ENCODE measurements at places on chromosomes 2 and 18. TPM values are rescaled to one million over a fixed set of nuclear protein-coding genes. Genes with fewer than 3 reads are reported as not detected.
A peak's percentile ranks its signal among the peaks of the same experiment; 100 is the strongest.

GALR1 gene
- total RNA-seq, result not detected

CAD gene
- total RNA-seq, result 23.4 TPM

GRCh38 chr2:22893761-22894517, 491.0 kb upstream of the KLHL29 start:
- DNase-seq, result no peak

- DNase-seq, result no peak
These were observed 467.4 kb downstream of the SOX11 start for GRCh38 chr2:6159606-6160005.

GRCh38 chr18:37425222-37425621, 140.4 kb downstream of the CELF4 start:
- DNase-seq, result no peak

GRCh38 chr2:211513446-211513845, 957.0 kb downstream of the CPS1 start:
- DNase-seq, result no peak

DNA sequence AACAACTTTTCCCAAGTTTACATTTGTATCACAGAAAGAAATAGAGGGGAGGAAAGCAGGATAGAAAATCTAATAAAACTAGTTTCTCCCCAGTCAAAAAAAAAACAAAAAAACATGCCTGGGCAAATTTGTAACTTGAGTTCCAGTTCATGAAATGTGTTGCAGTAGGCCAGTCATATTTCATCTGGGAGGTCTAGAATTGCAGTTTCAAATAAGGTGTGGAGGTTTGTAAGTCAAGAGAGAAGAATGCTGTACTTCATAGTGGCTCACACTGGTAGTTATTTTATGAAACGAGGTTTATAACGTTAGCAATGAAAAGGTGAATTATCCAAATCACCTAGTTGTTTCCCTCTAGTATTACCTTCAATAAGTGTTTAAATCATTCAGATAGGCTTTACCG, 1313.9 kb upstream of the SLC39A10 start:
- DNase-seq, result no peak

DNA sequence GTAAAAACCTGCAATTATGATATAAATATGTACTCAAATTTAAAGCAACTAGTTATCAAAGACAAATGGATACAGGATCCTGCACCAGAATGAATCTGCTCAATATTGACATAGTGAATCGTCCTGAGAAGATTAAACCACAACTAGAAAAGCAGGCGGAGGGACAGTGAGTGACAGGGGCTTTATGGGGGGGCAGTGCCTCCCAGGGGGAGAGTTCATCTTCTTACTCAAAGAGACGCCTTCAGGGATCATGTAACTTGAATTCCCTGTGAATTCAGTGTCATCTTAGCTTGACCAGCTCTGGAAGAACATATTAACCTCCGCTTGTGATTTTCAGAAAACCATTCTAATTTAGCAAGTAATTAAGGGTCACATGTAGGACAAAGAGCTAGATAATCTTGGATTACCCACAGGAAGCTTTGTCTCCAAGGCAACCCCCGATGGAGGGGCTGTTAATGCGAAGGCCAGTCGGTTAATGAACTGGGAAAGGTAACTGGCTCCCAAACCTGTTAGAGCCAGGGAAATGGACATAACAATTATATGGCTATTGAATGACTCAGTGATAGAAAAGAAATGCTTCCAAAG, 17.4 kb upstream of the LMAN1 start:
- DNase-seq, result no peak

ELOA2 gene
- not detected for total RNA-seq

ABHD1 gene
- total RNA-seq, result 0.38 TPM

LRRC30 gene
- total RNA-seq, result not detected

GKN1 gene
- not detected for total RNA-seq

PLEK gene
- total RNA-seq, result 137 TPM

DNA sequence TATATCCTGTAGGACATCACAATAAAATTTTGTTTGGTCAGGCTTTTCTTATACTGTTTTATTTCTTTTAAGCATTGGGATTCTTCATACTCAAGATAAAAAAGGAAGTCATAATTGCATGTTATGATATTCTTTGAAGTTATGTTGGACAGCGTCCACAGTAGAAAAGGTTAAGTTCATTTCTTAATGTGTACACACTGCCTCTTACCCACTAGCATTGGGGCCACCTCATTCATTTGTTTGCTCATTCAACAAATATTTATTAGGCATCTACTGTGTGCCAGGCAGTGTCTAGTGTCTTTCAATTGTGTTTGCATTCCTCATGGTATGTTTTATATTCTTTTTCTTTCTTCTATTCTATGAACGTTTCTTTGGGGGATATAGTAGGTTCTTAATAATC, 70.2 kb downstream of the PTPRM start:
- DNase-seq, result no peak

- DNase-seq, result no peak
These were observed 138.4 kb downstream of the ZNF516 start for GRCh38 chr18:76356666-76357065.

DNA sequence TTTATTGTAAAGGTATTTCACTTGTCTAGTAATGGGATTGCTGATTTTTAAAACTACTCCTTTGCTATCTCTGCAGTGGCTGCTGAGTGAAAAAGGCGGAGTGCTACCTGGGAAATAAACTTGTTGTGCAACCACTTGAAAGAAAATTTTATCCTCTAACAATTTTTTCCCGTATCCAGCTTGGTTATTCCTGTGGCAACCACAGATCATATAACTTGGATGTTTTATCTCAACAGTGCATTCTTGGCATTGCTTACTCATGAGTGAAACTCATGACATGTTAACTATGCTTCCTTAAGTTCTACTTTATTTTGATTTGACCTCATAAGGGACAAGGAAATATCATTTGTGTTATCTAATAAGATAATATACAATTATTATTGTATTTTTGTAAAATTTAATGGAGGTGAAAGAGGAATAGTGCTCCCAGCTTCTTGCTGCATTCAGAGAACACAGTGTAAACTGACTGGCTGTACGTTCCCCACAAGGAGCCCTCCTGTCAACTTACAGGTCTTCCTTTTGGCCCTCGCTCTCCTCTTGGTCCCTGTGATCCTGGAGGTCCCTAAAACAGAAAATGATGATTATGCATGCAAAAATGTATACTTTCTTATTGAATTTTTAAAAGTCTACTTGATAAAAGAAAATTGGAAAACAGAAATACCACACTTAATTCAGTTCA, 82.7 kb downstream of the COL5A2 start:
- no peak for DNase-seq

GRCh38 chr2:112772911-112773475, 8.6 kb upstream of the CKAP2L start:
- DNase-seq, result no peak

GRCh38 chr2:15734674-15735483, 143.2 kb downstream of the DDX1 start:
- no peak for DNase-seq

- no peak for DNase-seq
These were observed 30.7 kb upstream of the ERCC3 start for GRCh38 chr2:127324635-127325034.

C18orf54 gene
- 3.6 TPM for total RNA-seq

GRCh38 chr2:22153931-22154613, 1030.3 kb downstream of the TDRD15 start:
- no peak for DNase-seq

GRCh38 chr2:19675856-19676460, 225.8 kb downstream of the TTC32 start:
- no peak for DNase-seq

GRCh38 chr2:197425550-197425949, 9.3 kb downstream of the SF3B1 start:
- DNase-seq, result no peak

DNA sequence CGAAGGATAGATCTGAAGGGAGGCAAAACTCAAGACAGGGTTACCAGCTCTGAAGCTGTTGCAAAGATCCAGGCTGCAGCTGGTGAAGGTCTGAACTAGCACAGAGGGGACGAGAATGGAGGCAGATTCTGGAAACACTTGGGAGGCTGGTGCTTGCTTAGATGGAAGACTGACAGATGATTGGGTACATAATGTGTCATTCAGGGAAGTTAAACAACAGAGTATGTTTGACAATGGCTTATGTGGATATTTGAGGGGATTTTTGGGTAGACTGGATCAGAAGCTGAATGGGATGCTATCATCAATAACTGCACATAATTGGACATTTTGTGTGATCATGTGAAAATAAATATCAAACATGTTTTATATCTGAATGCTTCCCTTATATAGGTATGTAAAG, 2.3 kb upstream of the ZNF396 start:
- DNase-seq, result no peak

GRCh38 chr2:65294701-65295100, 67.1 kb downstream of the ACTR2 start:
- no peak for DNase-seq

PROC gene
- total RNA-seq, result not detected

SERPINB4 gene
- total RNA-seq, result not detected

DNA sequence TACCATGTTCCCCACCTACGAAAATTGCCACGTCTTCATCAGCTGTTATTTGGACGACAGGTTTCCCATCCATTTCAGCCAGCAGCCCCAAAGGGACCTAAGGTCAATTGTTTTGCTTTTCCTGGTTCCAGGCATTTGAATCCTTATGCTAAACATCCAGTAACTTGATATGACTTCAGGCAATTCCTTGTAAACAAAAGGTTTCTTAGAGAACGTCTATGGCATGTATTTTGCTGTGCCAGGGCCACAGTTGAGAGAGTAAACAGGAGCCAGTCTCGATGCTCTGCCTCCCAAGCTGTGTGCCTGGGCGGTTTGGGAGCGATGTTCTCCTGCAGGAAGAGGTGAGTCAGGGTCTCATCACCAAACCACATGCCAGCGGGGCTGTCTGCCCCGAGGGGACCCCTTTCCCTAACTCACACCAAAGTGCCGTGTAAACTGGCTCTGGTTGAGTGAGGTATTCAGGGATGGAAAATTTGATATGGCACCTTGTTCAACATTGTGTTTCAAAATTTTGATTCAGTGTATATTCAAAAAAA, 12.9 kb upstream of the MC5R start:
- DNase-seq, result no peak

AGXT gene
- total RNA-seq, result 0.70 TPM

GPR35 gene
- 16.9 TPM for total RNA-seq

DNA sequence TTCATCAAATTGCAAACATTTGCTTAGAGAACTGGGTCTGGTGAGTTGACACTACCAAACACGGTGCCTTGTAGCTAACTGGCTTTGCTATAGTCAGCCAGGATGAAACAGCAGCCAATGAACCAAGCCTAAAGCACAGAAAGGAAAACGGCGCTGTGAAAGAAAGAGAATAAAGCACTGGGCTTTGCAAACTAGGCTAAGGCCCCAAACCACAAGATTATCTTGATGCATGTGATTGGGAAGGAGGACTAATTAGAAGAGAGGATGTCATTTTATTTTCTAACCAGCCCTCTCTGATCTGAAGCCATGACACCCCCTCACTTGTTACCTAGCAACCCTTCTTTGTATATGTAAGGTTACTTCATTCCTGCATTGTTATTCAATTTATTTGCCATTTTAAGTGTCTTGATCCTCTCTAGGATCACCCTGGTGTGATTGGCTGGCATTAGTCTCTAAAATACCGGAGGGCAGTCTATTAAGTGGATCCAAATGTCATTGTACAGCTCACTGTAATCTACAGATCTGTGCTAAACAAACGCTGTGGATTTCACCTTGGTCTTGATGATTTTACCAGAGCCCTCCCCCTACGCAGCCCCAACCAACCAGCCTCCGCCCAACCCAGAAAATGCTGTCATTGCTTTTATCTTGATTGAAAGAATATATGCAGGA, 395.4 kb upstream of the ACVR2A start:
- DNase-seq, result no peak

DNA sequence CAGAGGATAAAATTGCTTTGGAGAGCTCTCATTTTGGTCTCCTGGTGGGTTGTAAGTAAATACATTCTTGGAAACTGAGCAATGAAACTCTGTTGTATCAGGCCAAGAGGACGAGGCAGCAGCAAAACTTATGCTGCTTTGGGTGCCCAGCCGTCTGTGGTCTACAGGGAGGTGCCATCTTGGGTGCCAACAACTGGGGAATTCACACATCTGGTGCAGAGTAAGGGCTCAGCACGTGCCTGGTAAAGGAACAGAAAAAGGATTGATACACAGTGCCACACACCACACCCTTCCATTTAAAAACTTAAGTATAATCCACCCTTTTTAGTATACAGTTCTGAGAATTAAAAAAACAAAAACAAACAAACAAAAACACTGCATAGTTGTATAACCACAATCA, 221.9 kb downstream of the TSN start:
- DNase-seq, result no peak

GRCh38 chr18:59787998-59788790, 91.0 kb upstream of the CCBE1 start:
- no peak for DNase-seq

- DNase-seq, result no peak
These were observed 127.7 kb downstream of the RNF152 start for GRCh38 chr18:61765097-61765496.

ALLC gene
- not detected for total RNA-seq

- DNase-seq, result peak; percentile 83
These were observed 126.3 kb downstream of the HDAC4 start for GRCh38 chr2:239274391-239275043.

GRCh38 chr2:54902763-54903162, 147.5 kb downstream of the RTN4 start:
- DNase-seq, result no peak

GRCh38 chr2:177275743-177276055, 11.2 kb upstream of the NFE2L2 start:
- DNase-seq, result no peak

DNA sequence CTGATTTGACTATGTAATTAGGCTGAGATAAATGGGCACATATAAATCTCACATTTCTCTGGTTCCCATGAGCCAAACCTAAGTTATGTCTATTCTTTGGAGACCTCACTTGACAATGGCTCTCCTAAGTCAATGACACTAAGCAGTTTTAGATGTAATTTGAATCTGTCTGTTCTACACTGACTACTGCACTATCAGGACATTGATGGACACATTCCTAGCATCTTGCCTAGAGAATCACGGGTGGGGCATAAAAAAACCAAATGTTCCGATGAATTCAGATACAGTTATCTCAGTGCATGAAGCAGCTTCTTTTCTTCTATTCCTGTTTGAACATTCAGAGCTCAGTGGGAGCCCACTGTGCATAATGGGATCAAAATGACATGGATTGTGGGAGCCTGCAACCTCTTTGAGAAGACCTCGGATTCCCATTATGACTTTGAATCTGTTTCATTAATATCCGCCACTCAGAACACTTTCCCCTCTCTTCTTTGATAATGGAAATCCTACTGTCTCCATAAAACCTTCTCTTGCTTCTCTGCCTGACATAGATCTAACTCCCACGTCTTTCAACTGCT, 110.8 kb downstream of the FSHR start:
- DNase-seq, result no peak

MLPH gene
- 0.29 TPM for total RNA-seq

FLACC1 gene
- 4.1 TPM for total RNA-seq

- no peak for DNase-seq
These were observed 32.5 kb upstream of the CCL20 start for GRCh38 chr2:227780981-227781615.

DNA sequence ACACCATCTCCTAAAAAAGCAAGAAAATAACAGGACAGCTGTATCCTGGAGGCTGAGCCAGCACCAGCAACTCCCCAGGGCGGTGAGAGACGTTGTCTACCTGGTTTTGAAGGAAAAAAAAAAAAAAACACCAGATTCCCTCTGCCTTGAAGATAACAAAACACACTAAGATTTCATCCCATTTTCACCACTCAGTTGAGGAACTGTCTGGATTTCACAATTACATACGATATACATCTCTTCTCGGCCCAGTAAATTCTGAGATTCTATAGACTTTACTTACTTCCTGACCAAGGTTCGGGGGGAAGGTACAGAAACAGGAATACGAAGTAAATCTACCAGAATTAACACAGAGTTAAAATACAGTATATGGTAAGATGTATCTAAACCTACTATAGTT, 8.5 kb downstream of the ZNF516 start:
- no peak for DNase-seq

GRCh38 chr2:215390550-215390913, 45.3 kb downstream of the FN1 start:
- DNase-seq, result no peak

Measured in spleen (tissue), 13 donors.